ENCODE measurements at places on chromosomes 2 and 18. TPM values are rescaled to one million over a fixed set of nuclear protein-coding genes. Genes with fewer than 3 reads are reported as not detected.

Gene DLGAP1
- under 0.01 TPM for total RNA-seq

Gene DYNAP
- not detected for total RNA-seq

Gene KLHL29
- total RNA-seq = 14.7 TPM

Gene EFHD1
- 2.3 TPM for total RNA-seq

Gene RDH14
- 18.7 TPM for total RNA-seq

Gene FAM228A
- total RNA-seq = 0.43 TPM

Gene RMDN2
- total RNA-seq = 5.8 TPM

- DNase-seq = no peak
Measured at GRCh38 chr2:208608122-208608835, 201.7 kb downstream of the PTH2R start.

DNA sequence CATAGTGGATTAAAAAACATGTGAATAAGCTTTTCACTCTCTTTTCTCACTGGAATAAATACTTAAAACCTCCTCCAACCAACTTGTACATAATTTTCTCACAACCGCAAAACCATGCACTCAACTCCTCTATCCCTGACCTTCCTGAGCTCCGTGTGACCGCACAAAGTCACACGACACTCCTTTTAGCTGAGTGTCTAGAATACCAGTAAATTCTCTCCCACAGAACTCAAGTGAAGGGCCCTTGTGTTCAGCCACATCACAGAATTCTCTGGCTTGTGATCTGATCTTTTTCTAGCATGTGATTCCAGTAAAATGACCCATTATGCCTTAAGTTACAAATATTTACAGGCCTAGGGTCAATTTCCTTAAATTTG lies 91.2 kb upstream of the ARL4C start:
- DNase-seq = no peak

DNA sequence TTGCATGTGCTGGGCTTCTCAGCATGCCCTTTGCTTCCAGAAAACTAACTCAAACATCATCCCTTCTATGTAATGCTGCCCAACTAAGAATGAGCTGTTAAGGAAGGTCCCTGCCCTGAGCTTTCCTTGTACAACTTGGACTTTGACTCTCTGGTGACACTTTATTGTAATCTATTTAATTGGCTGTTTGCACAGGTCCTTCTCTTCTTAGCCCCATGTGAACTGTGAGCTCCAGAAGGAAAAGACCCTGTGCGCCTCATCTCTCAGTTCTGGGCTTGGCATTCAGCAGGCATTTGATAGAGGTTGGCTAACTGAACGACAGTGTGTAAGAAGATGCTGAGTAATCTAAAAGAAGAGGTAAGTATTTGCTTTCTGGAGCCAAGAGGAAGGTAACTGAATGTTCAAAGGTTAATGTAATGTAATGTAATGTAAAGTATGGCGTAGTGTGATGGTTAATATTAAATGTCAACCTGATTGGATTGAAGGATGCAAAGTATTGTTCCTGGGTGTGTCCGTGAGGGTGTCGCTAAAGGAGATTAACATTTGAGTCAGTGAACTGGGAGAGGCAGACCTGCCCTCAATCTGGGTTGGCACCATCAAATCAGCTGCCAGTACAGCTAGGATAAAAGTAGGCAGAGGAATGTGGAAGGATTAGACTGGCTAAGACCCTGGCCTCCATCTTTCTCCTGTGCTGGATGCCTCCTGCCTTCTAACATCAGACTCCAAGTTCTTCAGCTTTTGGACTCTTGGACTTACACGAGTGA lies 60.8 kb upstream of the CCDC195 start:
- no peak for DNase-seq

DNA sequence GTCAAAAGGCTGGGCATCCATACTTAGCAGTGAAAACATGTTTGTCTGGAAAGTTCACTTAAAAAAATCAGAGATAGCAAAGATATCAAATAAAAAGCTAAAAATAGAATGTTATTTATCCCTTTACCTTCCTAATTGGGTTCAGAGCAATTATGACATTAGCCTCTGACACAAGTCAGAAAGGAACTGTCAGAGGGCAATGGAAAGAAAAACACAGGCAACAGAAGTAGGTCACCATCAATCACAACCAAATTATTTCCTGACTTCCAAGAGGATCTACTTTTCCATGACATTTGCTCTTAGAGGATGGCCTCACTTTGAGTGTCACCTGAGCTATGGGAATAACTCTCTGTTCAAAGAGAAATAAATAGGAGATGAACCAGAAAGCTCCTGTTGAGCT lies 27.5 kb downstream of the MYOM1 start:
- no peak for DNase-seq

DNA sequence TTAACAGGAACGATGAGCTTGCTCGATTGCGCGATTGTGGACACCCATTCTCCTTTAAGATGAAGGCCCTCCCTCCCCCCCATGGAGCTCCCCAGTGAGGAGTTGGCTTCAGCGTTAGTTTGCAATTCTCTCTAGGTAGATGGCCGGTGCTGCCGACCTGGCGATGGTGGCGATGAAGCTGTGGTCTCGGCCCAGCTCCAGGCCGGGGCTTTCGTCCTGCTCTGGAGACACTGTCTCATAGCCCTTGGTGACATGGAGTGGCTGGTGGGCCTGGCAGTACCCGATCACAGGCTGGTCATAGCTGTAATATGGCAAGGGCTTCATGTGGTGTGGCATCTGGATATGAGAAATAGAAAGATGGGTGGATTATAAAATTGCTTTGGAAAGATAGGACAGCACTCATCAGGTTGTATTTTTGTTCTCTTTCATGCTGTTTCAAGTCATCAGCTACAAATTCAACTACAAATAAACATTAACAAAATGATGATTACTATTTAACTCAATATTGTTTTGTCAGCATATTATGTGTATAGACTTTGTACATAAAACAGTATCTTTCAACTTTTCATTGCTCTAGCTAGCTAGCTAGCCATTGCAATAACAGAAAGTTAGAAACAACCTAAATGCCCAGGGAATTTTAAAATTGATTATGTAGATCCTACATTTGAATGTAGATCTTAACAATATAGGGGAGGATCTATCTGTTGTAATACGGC lies 773.4 kb downstream of the LRRTM4 start:
- DNase-seq = no peak

GRCh38 chr18:59385191-59385590 lies 26.1 kb upstream of the LMAN1 start:
- DNase-seq = no peak

- DNase-seq = no peak
Measured at GRCh38 chr2:162382278-162382677, 38.3 kb downstream of the GCA start.

GRCh38 chr2:178895872-178896271 lies 88.6 kb upstream of the TTN start:
- DNase-seq = no peak

GRCh38 chr18:23049698-23050373 lies 85.4 kb upstream of the CABLES1 start:
- DNase-seq = no peak

GRCh38 chr2:126657148-126657635 lies 1.2 kb downstream of the GYPC start:
- peak; percentile 99 for DNase-seq

- no peak for DNase-seq
Measured at GRCh38 chr2:9756692-9757250, 86.5 kb upstream of the TAF1B start.

- DNase-seq = peak; percentile 94
Measured at GRCh38 chr2:226515344-226516055, 284.1 kb downstream of the IRS1 start.

- DNase-seq = no peak
Measured at GRCh38 chr2:37917281-37918228, 7.5 kb upstream of the RMDN2 start.

GRCh38 chr2:70161069-70161534 lies 29.7 kb downstream of the C2orf42 start:
- no peak for DNase-seq

- no peak for DNase-seq
Measured at GRCh38 chr2:23436346-23437098, 51.5 kb downstream of the KLHL29 start.

- peak; percentile 92 for DNase-seq
Measured at GRCh38 chr2:1742681-1743395, 1.5 kb downstream of the PXDN start.

DNA sequence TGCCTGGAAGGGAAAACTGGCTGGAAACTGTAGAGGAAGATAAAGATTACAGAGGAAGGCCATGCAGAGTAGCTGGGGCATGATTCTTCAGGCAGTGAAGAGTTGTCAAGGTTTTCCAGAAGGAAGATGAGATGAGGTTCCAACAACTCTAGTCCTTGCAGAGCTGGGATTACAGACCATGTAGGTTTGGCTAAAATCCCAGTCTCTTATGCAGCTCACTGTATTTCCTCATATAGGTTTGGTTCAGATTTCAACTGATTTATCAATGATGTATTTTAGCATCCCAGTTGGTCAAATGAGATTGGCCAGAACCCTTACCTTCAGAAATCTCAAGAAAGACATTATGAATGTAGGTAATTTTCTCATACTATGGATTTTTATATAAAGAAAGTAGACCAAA lies 16.4 kb downstream of the FAP start:
- no peak for DNase-seq

- no peak for DNase-seq
Measured at GRCh38 chr18:71238974-71239624, 950.3 kb downstream of the SOCS6 start.

GRCh38 chr2:197238043-197238365 lies 72.6 kb downstream of the ANKRD44 start:
- no peak for DNase-seq

- no peak for DNase-seq
Measured at GRCh38 chr18:78762753-78763152, 216.9 kb upstream of the SALL3 start.

DNA sequence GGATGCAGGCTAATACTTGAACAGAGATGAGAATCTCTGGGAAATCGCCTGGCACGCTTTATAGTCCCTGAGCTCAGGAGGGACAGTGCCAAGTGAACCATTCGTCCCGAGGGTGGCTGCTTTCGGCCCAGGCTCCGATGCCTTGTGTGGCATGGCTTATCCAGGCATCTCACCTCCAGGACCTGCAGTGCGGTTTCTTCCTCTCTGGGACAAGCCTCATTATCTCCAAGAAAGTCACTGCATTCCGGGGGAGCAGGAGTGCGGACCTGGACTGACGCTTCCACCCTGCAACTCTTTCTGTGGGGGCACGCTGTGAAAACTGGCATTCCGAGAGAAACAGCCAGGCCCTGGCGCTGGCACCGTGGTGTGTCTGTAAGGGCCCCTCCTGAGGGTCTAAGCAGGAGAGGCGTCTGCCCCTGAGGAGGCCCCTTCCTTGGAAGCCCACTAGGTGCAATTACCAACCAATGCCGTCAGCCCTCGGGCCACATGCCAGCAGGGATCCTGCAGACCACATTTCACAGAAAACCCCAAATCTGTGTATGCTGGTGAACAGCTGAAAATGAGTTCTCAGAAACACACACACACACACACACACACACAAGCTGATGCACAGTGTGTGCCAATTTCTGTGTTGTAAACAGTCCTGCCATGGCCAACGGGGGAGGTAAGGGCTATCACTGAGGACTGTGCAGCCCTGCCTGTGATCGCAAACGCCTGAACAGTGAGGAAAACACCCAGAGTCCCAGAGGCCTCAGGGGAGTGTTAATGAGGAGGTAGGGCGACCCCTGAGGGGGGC lies 351.9 kb upstream of the SALL3 start:
- DNase-seq = no peak

DNA sequence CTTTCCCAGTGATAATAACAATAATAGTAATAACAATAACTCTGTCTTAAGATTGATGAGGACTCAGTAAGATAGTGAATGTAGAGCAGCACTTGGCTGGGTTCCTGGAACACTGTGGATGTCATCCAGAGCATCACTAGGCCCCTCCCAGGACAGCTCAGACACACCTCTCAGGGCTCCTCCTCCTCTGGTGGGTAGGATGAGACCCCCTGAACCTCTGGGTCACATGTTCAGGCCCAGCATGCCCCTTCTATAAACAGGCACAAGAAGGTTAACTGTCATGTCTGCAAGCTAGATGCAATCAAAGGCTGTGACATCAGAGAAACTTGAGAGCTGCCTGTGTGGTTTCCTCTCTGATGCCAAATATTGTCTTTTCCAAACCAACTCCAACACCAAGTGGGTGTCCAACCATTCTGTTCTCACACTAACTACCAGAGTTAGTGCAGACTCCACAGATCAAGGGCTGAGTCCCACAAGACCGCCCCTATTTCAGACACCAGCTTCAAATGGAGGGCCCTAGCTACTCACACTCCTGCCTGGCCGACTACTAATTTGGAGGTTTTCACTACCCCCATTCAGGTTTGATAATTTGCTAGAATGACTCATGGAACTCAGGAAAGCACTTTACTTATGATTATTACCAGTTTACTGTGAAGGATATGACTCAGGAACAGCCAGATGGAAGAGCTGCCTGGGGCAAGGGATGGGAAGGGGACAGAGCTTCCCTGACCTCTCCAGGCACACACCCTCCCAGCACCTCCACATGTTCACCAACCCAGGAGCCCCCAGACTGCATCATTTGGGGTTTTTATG lies 46.4 kb upstream of the BZW1 start:
- peak; percentile 95 for DNase-seq

DNA sequence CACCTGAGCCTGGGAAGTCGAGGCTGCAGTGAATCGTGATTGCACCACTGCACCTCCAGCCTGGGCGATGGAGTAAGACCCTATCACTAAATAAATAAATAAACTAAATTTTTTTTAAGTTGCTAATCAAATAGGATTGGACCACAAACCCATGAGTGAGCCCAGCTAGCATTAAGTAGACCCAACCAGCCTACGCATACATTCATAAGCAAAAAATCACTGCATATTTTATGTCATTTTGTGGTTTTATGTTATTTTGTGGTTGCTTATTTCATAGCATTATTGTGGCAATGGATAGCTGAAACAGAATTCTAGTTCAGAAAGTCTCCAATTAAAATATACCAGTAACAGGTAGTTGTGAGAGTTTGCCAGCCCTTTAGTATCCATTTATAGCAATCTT lies 29.1 kb upstream of the ZC3H15 start:
- DNase-seq = peak; percentile 12

GRCh38 chr18:43539862-43540261 lies 262.6 kb upstream of the SYT4 start:
- DNase-seq = no peak

GRCh38 chr2:131038258-131039100 lies 54.8 kb downstream of the FAM168B start:
- DNase-seq = no peak

- DNase-seq = peak; percentile 53
Measured at GRCh38 chr18:9103376-9103873, 926 bp downstream of the NDUFV2 start.

DNA sequence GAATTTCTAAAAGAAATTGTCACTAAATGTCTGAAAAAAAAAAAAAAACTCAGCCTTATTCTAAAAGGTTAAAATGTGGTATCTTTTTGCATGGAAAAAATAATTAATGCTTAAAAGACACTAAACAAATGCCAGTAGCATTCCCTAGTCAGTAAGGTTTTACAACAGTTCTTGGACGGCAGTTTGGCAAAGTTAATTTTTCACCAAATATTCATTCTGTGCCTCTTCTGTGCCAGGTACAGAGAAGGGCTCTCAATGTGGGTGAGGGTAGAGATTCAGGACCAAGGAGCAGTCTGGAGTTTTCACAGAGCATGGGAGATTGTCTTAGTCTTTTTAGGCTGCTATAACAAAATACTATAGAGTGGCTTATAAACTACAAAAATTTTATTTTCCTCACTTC lies 6.0 kb upstream of the CCDC93 start:
- DNase-seq = no peak
